Stimulated activated CD4-positive, alpha-beta T cell treated with anti-CD3 and anti-CD28 coated beads, TNF-alpha, amount 100 ng/mL, for 4 hours (primary cell): ENCODE measurements at places on chromosomes 16 and 17.
A peak's percentile ranks its signal among the peaks of the same experiment; 100 is the strongest.

GRCh38 chr17:34361478-34362061 lies 1.5 kb downstream of the CCL1 start:
- peak; percentile 21 for DNase-seq

GRCh38 chr17:69410671-69411070 lies 3.8 kb upstream of the MAP2K6 start:
- no peak for DNase-seq

DNA sequence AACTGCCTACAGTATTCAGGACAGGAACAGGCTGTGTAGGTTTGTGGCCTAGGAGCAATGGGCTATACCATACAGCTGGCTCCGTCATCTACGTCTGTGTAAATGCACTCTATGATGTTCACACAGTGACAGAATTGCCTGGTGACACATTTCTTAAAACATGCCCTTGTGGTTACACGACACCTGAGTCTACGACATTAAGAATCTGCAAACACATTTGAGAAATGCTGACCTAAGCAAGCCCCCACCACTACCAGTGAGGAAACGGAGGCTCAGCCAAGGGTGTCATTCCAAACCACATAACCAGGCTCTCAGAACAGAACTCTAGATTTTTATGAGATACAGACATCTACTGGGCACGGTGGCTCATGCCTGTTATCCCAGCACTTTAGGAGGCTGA lies 23.5 kb downstream of the USP36 start:
- no peak for DNase-seq

DNA sequence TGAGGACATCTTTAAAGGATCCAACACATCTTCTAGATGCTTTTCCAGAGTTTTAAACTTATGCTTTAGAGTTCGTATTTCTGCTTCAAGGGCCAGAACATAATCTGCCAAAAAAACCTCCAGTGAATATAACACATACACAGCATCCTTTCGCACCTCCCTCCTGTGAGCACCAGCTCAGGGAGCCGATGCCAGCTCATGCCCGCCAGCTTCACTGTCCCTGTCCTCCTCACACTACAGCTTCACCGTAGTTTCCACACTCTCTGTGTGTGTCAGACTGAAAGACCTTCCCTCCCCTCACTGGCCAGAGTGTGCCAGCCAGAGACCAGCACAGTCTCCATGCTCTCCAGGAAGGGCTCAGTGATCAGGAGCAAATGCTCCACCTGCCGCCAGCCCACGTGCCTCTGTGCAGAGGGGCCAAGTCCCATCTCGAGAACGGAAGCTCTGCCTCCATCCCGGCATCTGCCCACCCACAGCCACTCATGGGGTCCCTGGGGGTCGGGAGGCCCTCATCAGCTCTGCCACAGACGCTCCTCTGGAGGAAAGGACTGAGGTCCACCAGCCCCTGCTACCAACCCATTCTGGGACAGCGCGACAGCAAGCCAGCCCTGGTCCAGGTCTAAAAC lies 40.8 kb downstream of the CCDC57 start:
- no peak for DNase-seq

GRCh38 chr17:10550014-10550413 lies 556 bp upstream of the MYH2 start:
- DNase-seq: no peak

DNA sequence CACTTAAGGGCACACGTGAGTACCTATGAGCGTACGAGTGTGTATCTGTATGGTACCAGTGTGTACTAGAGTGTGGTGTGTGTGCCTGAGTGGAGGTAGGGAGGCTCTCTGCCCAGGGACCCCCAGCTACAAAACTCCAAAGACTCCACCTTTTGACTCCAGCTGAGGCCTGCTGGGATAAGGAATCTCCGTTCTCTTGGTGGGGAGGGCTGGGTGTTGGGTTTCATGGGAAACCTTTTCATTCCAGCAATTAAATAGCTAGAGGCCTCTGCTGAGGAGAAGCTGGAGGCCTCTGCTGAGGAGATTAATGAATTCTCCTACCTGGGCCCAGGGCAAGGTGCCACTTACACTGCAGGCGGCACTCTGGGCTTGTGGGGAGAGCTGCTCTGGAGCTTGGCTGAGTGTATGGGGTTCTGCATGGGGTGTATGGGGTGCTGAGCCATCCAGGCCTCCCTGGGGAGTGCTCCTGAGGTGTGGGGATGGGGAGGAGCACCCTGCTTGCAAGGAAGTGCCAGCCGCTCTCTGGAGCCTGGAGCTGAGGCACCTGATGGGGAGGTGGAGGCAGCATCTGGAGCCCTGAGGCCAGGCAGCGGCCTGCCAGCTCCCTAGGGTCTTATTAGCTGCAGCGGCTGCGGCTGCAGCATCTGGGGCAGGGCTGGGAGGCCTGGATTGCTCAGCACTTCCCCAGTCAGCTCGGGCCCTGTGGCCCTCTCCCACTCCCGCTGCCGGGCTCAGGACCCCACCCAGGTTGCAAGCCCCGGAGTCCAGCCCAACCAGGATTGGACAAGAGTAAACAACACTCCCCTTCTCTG lies 4.6 kb downstream of the ANKRD13B start:
- no peak for DNase-seq

DNA sequence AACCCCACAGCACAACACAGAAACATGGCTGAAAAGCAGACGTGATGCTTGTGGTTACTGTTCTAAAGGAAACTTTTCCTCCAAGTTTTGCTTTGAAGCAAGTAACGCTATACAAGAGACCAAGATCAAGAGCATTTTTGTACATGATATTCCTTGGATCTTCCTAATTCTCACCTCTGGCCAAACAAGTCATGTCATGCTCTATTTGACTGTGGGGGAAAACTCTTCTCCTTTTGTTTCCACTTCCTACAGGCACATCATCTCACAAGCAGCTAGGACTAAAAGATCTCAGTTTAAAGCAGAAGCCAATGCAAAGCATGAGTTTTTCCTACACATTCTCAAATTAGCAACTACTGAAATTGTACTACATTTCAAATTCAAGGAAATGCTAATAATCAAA lies 50.7 kb downstream of the CFDP1 start:
- no peak for DNase-seq

GRCh38 chr17:11953924-11954323 lies 43.4 kb downstream of the ZNF18 start:
- DNase-seq: no peak

- no peak for DNase-seq
These were observed 335.3 kb upstream of the TBX2 start for GRCh38 chr17:61064087-61064951.

DNA sequence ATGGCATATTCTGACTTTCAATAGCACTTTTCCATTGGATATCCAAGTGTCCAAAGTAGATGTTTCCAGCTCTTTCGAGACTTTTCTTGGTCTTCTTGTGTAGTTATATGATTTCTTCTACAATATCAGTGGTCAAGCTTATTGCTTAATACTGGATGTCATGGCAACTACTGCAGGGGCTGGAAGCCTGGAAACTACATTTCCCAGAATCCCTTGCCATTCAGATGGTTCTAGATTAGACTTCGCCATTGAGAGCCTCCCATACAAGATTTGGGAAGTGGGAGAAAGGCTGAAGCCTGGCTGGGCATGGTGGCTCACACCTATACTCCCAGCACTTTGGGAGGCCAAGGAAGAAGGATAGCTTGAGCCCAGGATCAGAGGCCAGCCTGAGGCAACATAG lies 153.6 kb downstream of the C16orf95 start:
- DNase-seq: no peak

- no peak for DNase-seq
These were observed 32.4 kb downstream of the XPO6 start for GRCh38 chr16:28179354-28179753.

- peak; percentile 74 for DNase-seq
These were observed 31.2 kb downstream of the NSMCE1 start for GRCh38 chr16:27237219-27238015.

DNA sequence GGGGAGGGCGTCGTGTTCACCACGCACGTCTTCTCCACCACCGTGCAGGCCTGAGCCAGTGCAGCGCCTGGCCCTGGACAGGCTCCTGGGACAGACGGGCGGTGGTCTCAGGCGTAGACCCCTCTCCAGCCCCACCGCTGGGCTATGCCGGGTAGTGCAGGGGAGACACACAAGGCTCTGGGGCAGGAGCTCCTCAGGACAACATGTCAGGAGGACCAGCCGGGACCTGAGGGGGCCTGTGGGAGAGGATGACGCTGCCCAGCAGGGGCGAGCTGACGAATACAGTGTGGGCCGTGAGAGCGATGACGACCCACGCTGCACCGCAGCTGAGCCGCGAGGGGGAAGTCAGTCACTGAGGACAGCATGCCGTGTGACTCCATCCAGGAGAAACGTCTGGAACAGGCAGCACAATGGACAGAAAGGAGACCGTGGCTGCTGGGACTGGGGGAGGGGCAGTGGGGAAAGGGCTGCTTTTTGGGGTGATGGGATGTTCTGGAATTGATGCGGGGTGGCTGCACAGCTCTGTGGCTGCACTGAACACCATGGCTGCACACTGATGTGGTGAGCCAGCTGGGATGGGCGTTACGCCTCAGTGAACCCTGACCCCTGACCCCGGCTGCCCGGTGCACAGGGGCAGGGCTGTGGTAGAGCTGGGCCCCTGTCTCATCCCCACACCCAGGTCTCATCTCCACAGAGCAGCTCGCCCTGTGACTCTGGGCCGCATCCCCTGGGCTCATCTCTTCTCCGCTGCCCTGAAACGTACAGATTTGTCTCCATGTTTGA lies 20.2 kb downstream of the DNASE1 start:
- no peak for DNase-seq

DNA sequence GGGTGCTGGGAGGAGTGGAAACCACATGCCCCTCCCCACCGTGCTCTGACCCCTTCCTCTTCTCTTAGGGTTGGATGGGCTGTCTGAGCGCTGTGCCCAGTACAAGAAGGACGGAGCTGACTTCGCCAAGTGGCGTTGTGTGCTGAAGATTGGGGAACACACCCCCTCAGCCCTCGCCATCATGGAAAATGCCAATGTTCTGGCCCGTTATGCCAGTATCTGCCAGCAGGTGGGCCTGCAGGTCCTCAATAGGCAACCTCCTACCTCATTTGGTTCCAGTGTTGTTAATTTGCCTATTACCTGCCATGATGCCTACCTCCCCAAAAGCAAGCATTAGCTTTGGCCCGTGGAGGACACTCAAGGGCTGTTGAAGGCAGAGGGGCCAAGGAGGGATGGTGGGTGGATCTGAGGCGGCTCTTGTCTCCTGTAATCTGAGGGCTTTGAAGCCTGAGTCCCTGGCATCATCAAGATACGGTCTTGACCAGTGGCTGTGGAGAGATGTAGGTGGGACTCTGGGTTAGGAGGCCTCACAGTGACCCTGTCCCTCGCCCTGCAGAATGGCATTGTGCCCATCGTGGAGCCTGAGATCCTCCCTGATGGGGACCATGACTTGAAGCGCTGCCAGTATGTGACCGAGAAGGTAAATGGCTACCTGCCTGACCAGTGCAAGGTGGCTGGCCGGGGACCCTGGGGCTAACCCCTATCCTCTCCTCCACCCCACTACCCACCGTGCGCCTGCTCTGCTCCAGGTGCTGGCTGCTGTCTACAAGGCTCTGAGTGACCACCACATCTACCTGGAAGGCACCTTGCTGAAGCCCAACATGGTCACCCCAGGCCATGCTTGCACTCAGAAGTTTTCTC lies 3.4 kb downstream of the ALDOA start:
- DNase-seq: no peak

GRCh38 chr16:8519179-8519578 lies 71.1 kb downstream of the TMEM114 start:
- DNase-seq: no peak

DNA sequence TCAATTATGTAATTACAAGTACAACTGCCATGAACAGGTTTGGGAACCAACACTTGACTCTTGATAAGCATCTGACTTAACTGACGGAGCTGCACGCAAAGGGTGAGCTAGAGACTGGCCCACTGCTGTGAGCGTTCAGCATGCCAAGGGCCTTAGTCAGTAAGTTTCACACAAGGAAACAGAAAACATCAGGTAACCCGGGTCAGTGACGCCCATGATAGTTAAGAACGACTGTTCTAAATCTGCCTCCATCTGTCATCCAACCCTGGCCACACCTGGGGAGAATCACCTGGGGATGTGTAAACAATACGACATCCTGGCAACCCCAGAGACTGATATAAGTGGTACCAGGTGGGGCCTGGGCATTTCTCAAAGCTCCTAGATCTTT lies 12.3 kb downstream of the SMIM5 start:
- no peak for DNase-seq

GRCh38 chr16:75392906-75393305 lies 40.4 kb downstream of the CFDP1 start:
- no peak for DNase-seq

- DNase-seq: no peak
These were observed 36.6 kb upstream of the TBX2 start for GRCh38 chr17:61362852-61363600.

DNA sequence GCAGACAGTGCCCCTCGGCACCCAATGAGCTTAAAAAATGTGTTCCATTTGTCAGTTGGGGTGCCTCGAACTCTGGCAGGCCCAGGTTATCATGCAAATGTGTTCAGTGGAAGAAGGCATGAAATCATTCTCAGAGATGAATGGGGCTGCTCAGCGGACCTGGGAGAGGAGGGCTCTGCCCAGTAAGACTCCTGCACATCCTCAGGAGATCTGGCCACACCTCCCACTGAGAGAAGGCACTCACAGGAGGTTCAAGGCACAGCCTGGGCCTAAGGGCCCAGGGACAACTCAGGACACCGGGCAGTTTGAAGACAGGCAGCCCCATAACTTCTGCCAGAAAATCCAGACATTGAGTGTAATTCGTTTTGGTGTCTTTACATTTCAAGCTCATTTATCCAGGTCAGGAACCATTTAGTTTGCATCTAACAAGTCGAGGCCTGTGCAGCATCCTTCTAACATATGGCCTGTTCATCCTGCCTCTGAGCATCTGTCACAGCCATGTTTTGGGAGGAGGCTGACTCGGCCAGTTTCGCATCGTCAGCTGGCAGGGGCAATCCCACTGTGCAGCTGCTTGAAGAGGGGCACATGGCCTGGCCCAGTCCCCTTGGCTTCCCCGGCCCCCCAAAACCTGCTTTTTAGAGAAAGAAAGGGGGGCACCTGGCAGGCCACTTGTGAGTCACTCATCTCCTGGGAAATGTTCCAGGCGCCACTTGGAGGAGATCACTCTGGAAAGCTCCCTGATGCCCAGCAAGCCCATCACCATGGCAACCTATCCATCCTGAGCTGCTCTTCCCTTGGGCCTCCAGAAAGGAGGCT lies 31.2 kb upstream of the BCAR1 start:
- DNase-seq: no peak

- DNase-seq: no peak
These were observed 2.6 kb downstream of the LHX1 start for GRCh38 chr17:36939802-36940312.

- no peak for DNase-seq
These were observed 478.0 kb downstream of the SLC39A11 start for GRCh38 chr17:72614476-72614870.

DNA sequence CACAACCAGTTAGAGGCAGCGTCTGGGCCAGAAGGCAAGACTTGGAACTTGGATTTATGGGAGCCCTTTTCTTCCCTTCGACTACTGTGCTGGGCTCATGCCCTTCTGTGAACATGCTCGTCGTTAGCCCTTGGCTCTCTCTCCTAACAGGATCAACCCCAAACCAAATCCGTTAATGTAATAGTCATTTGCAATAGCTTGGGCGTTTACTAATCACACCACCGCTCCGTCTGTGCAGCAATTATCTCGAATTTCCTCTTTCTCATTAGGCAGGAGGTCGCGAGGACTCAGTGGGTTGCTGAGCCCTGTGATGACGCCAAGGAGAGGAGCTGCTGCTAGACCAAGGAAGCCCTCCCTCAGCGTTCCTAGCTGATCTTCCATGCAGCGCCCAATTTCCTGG lies 114.7 kb downstream of the ENGASE start:
- no peak for DNase-seq

GRCh38 chr17:17300624-17301568 lies 2.3 kb upstream of the NT5M start:
- DNase-seq: peak; percentile 37

GRCh38 chr17:57861790-57862693 lies 12.2 kb upstream of the MRPS23 start:
- DNase-seq: no peak

GRCh38 chr16:68539711-68540239 lies 684 bp downstream of the ZFP90 start:
- DNase-seq: no peak
